Kidney epithelial cell (primary cell): ENCODE measurements at places on chromosomes 12 and 14. TPM values are rescaled to one million over a fixed set of nuclear protein-coding genes. Genes with fewer than 3 reads are reported as not detected.

Gene MDGA2
- total RNA-seq = 0.62 and 0.75 TPM in 2 replicates

Gene CCDC63
- not detected in 2 replicates for total RNA-seq

Gene C12orf54
- not detected in 2 replicates for total RNA-seq

Gene PAH
- 1.1 TPM in 1 of 2 replicates, not detected in the other for total RNA-seq

Gene PMCH
- not detected in 2 replicates for total RNA-seq

Gene PPFIA2
- total RNA-seq = not detected in 2 replicates

Gene SCYL2
- 39.0 and 47.5 TPM in 2 replicates for total RNA-seq

Gene ZDHHC22
- total RNA-seq = 0.21 TPM in 1 of 2 replicates, not detected in the other

Gene DBX2
- total RNA-seq = not detected in 2 replicates

Gene ASIC1
- 0.75 and 3.6 TPM in 2 replicates for total RNA-seq

Gene TRAF3
- total RNA-seq = 32.3 and 34.6 TPM in 2 replicates

Gene HOTAIR
- 0.46 and 0.55 TPM in 2 replicates for total RNA-seq

DNA sequence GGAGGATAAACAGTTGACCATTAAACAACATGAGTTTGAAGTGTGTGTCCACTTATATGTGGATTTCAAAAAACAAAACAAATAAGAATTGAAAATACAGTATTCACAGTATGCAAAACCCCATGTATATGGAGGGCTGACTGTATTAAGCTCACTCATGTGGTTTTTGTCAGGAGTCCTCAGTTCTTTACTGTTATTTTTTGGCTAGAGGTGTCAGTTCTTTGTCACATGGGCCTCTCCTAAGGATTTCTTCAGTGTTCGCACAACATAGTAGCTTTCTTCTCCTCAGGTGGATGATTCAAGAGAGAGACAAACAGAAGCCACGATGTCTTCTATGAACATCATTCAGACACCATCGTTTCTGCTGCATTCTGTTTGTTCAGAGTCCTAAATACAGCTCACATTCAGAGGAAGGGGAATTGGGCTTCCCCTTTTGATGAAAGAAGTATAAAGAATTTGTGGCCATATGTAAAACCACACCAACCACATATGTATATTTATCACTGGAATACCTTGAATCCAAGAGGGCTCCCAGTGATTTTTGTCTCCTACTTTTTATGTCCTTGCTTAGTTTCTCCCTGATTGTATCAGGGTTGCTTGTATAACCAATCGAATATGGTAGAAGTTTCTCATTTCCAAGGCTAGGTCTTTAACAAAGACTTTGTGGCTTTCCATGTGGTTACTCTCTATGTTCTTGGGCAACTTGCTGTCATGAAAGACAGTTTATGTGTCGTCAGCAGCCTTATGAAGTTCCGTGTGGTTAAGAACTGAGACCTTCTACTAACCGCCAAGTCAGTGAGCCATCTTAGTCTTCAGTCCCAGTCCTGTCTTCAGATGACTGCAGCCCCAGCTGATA is 18.9 kb downstream of the MNAT1 start:
- no peak for DNase-seq

DNA sequence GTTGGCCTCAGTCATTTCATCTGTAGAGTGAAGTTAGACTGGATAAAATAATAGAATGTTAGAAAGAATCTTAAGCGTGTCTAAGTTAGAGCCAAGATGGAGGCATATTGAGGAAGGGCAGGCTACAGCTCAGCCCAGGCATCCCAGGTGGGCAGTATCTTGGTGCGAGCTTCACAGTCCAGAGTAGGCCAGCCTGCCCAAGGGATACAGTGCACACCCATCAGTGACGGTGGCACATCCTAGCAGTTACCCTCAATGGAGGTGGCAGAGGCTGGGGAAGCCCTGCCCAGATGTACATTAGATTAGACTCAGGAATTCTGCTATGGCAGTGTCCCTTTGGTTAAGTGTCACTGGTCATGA is 21.5 kb downstream of the TULP3 start:
- DNase-seq = no peak

GRCh38 chr12:116538076-116538591 is 21.0 kb upstream of the MAP1LC3B2 start:
- DNase-seq = no peak

- no peak for DNase-seq
These were observed 123.5 kb downstream of the CALM1 start for GRCh38 chr14:90520326-90520725.

GRCh38 chr12:6752167-6752920 is 597 bp downstream of the MLF2 start:
- DNase-seq = no peak

DNA sequence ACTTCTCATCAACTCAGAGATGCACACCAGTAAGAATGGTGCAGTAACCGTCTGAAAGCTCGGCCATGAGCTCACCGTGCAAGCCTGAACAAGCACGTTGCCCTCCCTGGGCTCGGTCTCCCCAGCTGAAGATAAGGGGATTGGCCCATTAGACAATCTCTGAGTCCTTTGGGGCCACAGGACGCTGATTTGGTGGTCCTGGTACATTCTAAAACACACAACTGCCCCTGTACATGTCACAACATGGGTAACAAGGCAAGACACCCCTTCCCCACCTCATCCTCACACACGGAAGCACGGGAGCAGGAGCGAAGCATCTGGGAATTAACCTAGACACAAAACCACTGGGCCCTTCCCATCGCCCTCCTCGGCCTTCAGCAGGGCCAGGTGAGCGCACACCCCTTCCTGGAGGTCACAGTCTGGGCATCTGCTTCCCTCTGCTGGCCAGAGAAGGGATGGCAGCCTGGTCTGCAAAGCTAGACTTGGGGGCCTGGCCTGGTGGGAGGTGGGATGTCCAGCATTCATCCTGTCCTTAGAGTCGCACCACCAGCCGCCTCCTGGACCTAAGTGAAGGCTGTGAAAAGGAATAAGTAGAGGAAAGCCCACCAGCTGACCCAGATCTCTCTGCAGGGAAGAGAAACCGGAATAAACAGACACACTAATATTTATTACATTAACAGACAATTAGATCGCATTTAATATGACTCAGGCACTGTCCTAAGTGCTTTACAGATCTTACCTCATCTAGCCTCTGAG is 18.9 kb upstream of the SMUG1 start:
- no peak for DNase-seq

- DNase-seq = no peak
These were observed 21.6 kb downstream of the RFC5 start for GRCh38 chr12:118038137-118038536.

- no peak for DNase-seq
These were observed 11.6 kb upstream of the KCNJ8 start for GRCh38 chr12:21786041-21786531.

DNA sequence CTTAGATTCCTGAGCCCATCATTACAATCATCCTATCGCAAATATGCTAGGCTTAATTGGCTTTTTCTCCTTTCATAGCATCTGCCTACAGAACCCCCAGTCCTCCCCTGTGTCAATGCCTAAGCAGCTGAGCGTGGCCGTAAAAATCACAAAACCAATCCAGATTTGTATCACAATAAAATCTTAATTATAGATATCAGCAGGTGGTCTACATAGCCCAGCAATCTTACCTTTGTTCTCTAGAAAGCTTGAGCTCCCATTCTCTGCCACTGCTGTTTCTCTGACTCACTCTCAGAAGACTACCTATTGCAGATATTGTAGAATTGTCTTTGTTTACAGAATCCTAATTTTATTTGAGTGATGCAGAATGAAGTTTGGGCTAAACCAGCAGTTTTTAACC is 37.9 kb upstream of the PPM1A start:
- no peak for DNase-seq

- DNase-seq = no peak
These were observed 65.5 kb upstream of the PRKD1 start for GRCh38 chr14:29993143-29993542.

DNA sequence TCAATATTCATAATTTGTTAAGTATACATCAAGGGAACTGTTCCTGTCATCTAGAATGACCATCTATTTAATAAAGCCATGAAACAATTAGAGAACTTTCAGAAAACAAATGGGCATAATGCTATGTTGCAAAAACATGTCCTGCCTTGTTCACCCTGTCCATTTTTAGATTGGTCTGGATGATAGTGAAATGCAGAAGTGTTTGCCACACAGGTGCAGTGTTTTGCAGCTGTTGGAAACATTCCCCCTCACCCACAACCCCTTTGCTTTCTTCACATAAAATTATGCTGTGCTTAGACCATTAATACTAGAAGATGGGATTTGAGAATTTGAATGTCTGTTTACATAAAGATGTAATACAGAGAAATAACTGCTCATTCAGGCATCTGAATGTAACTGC is 36.5 kb downstream of the LEMD3 start:
- DNase-seq = no peak

- DNase-seq = no peak
These were observed 374.2 kb downstream of the PRKD1 start for GRCh38 chr14:29553427-29553826.

GRCh38 chr12:89663577-89664357 is 44.9 kb downstream of the ATP2B1 start:
- DNase-seq = no peak

DNA sequence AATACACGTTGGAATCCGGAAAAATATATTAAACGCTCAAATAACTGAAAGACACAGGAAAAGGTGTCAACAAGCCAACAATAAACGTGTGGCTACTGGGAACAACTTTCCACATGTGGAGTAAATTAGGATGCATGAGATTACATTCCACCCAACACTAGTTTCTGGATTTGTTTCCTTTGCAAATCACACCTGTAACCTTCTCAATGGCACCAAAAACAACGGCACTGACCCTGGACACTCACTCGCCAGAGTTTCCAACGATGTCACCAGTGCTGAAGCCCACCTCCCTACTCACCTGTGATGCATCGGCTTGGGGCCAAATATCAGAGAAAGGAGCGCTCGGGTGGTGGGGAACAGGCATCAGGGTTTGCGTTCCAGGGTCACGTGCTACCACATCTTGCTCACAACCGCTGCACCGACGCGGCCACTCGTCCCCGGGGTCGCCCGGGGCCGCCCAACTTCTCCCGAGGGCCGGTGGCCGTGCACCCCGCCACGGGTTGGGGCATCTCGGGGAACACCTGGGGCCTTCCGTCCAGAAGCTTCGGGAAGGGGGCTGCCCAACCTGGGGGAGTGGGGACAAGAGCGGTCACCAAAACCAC is 629 bp downstream of the PRDM4 start:
- DNase-seq = no peak

- no peak for DNase-seq
These were observed 120.7 kb downstream of the ADGRD1 start for GRCh38 chr12:131074221-131075083.

GRCh38 chr14:103886304-103887169 is 39.2 kb upstream of the PPP1R13B start:
- DNase-seq = no peak

DNA sequence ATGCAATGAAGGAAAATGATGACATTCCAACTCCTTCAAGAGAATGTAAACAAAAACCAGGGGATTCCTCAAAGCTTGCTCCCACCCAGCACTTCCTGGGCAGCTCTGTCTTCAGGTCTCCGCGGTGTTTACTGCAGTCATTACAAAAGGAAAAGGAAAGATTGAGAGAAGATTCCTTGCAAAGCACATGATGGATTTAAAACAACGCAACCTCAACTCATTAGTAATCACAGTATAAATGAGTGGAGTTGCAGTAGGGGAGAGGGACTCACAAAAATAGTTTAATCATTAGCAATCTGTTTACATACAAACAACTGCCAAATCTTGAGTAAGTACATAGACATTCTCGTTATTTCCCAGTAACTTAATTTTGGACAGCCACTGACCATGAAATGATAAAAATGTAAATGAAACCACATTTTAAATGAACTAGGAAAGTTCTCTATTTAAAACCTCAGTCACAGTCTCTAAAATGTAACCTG is 49.7 kb upstream of the OVCH1 start:
- DNase-seq = no peak

- DNase-seq = no peak
These were observed 6.7 kb downstream of the CIT start for GRCh38 chr12:119870457-119870856.

GRCh38 chr12:66426696-66427095 is 124.4 kb downstream of the HELB start:
- DNase-seq = no peak

- no peak for DNase-seq
These were observed 53.5 kb downstream of the IRF2BPL start for GRCh38 chr14:76975051-76975450.

- DNase-seq = no peak
These were observed 47.4 kb downstream of the IFNG-AS1 start for GRCh38 chr12:68036642-68037041.

- no peak for DNase-seq
These were observed 376.7 kb downstream of the ALG10 start for GRCh38 chr12:34398706-34399630.

DNA sequence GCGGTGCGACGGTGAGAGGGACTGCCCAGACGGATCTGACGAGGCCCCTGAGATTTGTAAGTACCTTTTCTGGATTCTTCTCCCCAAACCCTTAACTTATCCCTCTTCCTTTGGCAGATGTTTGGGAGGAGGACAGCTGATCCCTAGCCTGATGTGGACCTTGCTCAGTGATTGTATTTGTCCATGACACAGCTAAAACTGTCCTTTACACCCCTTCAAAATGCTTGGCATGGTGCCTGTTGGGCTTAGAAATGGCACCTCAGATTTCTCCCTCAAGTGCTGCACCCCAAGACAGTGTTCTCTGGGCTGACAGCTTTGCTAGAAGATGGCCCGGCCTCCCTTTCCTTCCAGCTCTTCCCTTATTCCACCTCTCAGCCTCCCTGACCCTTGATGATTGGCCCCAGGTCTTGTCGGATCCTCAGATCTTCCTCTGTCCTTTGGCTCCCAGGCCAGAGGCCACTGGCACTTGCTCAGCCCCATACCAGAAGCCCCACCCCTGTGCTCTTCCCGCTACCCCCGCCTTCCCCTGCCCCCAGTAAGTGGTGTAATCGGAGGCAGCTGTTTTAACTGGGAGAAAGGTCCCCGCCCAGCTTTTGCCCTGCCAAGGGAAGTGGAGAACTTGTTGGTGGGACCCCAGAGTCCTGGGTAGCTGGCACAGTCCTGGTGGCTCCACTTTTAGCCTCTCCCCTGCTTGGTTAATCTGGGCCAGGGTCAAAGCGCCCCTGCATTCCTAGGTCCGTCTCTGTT is 8.7 kb downstream of the LRP1-AS start:
- DNase-seq = no peak

DNA sequence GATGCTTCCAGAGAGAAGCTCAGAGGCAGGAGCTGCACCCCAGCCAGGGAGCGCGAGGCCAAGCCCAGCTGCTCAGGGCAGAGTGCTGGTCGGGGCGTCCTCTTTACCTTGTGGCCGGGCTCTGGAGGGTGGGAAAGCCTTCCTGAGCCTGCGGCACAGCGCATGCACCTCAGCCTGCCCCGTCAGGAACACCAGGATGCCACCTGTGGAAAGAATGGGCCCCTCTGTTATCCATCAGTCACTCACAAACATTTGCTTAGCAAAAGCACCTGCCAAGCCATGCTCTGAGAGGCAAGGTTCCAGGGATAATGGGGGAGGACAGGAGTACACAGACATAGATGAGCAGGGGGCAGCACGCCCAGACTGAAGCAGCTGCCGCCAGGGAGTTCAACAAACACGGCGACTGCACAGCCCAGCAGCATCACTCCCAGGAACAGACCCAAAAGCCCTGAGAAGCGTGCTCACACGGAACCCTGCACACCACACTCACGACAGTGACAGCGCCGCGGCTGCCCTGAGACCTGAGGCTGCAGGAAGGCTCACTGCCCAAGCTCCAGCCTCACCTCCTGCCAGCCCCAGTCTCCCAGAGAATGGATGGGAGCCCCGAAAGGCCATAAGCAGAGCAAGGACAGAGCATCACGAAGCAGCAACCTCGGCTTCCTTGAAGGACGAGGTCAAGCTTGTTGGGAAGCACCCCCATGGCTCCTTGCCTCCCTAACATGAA is 21.8 kb downstream of the DHX37 start:
- no peak for DNase-seq

GRCh38 chr14:102779574-102780315 is 2.5 kb downstream of the TRAF3 start:
- no peak for DNase-seq

- DNase-seq = no peak
These were observed 54.1 kb downstream of the MAP1LC3B2 start for GRCh38 chr12:116613256-116613655.
